ENCODE measurements at places on chromosomes 12 and 14. TPM values are rescaled to one million over a fixed set of nuclear protein-coding genes. Genes with fewer than 3 reads are reported as not detected.
A peak's percentile ranks its signal among the peaks of the same experiment; 100 is the strongest.

Gene TOMM20L
- total RNA-seq: not detected

- no peak for DNase-seq
These were observed 907 bp upstream of the EFS start for GRCh38 chr14:23365732-23366425.

DNA sequence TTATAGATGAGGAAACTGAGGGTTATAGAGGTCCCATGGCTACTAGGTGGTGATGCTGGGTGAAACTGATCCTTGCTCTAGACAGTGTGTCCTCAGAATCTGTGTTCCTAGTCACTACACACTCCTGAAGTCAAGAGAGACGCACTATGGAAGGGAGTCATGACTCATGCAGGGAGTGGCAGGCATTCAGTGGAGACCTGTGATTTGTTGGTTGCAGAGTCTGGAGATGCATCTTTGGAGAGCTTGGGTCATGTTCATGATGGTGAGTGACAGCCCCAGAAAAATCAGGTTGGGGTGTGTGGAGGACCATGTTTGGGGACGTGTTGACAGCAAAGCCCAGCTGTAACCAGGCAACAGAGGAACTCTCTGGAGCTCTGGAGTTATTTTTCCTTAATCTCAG, 38.0 kb upstream of the FBXO21 start:
- no peak for DNase-seq

Gene FGD6
- 15.4 TPM for total RNA-seq

- no peak for DNase-seq
These were observed 146.6 kb downstream of the NRXN3 start for GRCh38 chr14:78316786-78317185.

DNA sequence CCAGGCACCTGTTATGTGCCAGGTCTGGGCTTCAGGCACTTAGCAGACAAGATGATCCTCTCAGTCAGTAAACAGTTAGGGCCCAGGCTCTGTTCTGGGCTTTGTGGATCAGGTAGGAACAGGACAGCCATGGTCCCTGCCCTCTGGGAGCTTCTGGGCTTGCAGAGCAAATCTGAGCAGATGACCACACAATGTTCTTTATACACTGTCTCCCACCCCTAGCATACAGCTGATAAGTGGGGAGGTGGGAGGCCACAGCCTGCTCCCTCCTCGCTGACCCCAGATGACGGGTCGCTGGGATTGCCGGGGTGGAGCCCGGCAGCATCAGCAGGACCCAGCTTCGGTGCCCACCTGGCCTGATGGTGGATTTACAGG, 53.1 kb upstream of the RIN3 start:
- no peak for DNase-seq

DNA sequence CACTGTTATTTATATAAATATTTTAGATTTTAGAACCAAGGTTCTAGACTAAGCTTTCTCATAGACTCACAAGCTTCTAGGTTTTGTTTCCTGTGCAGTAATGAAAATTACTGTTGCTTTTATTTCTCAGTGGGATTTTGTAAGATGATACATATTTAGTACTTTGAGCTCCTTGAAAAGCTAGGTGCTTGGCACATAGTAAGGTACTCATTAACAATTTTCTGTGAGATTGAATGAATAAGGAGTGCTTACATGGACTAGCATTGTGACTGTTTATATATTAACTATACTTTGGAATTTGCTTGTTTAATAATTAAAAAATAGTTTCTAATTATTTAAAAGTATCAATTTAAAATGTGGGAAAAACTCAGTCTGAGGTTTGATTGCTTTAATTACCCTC, 85.7 kb downstream of the MIA2 start:
- DNase-seq: no peak

GRCh38 chr12:3186546-3187215, 109.5 kb downstream of the TSPAN9 start:
- DNase-seq: no peak

- no peak for DNase-seq
These were observed 276.3 kb downstream of the DUSP6 start for GRCh38 chr12:89075880-89076540.

DNA sequence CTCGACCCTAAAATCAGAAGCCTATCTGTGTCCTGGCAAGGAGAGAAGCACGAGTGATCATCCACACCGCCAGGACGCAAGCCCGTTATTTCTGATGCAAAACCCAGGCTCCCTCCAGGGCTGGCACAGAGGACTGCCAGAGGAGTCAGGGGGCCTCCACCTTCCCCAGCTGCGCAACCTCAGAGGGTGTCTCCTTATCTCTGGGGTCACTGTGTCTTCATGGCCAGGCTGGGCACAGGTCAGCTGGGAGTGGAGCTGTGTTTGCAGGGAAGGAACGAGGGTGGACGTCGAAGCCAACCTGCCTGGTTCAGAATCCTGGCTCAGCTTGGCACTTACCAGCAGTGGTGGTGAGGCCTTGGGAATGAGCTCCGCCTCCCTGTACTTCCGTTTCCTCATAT, 12.0 kb upstream of the SERPINA3 start:
- no peak for DNase-seq

DNA sequence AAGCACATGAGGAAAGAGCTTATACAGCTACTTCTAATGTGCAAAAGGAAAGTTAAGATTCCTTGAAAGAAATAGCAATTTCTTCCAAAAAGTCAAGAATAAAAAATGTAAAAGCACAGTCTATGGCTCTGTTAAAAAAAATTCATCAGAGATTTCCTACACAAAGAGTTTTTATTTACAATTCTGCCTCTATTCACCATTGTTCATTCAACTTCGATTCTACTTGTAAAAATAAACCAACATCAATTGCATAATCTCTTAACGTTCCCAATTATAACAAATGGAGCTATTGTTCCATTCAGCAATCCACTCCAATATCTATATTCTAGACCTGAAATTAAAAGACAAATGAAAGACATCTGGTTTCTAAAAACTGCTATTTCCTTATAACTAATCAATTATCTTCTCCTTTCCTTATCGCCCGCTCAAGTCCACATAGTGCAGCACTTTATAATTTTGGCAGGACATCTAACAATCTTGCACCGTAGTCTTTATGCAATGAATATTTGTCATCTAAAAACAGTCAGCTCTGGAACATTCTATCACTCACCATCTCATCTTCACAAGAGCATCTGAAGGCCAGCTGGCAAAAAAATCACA, 6.2 kb downstream of the EIF2S3B start:
- DNase-seq: no peak

DNA sequence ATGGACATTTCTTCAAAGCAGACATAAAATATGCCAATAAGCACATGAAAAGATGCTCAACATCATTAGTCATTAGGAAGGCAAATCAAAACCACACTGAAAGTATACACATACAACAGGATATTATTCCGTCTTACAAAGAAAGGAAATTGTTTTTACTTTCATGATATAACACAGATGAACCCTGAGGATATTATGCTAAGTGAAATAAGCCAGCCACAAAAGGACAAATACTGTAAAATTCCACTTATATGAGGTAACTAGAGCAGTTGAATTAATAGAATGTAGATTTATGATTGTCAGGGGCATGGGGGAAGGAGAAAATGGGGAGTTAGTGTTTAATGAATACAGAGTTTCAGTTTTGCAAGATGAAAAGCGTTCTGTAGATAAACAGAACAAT, 4.2 kb downstream of the ACYP1 start:
- DNase-seq: no peak

Gene DCN
- total RNA-seq: 387 TPM

DNA sequence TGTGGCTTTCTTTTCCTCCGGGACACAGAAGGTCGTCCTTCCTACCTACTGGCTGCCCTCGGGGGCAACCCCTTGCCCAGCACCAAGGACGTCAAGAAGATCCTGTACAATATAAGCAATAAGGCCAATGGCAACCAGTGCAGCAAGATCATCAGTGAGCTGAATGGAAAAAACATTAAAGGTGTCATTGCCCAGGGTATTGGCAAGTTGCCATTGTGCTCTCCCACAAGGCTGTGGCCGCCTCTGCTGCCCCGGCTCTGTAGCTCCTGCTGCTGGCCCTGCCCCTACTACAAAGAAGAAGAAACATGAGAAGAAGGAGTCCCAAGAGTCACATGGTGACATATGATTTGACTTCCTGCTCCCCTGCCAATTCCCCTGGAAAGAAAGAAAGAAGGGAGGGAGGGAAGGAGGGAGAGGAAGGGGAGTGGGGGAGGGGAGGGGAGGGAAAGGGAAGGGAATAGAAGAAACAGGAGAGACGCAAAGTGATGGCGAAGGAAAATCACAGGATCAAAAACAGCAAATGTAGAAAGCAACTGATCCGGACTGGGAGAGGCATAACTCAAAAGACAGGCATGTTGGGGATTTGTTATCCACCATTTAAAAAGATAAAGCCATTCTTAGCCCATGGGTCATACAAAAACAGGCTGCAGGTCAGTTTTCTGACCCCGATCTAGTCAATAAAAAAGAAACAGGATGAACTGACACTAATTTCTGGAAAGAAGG, 61.3 kb upstream of the RESF1 start:
- DNase-seq: peak; percentile 44

DNA sequence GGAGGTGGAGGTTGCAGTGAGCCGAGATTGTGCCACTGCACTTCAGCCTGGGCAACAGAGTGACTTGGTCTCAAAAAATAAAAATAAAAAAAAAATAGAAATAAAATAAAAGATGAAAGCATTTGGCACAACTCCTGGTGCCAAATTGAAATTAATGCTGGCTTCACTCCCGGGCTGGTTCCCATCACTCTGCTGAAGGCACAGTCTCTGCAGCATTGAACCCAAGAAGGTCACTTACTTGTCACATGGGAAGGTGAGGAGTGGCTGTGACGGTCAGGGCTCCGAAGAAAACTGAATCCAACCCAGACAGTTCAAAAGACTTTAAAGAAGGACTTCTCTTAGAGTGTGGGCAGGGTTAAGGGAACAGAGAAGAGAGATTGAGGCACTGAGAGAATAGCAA, 10.5 kb upstream of the CCDC63 start:
- no peak for DNase-seq

DNA sequence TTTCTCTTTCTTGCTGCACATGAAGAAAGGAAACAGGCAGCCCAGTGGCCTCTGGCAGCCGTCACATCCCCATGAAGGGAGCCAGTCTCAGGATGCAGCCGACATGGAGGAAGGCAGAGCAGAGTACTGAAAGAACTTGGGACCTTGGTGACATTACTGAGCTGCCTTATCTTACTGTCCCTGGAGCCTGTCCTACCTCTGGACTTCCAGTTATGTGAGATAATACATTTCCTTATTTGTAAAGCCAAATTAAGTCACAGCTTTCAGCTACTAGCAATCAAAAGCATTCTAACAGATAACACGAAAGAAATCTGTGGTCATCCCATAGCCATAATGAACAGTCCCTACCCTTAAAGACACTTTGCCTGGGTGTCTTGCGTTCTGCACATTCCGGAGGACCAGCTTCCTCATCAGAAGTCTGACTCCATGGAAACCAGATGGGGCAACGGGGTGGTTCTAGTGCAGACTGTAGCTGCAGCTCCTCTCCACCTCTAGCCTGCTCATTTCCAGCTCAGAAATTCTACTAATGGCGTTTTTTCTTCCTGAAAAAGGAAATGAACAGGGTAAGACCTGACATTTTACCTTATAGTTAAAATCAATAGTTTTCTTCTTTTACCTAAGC, 7.8 kb upstream of the EGLN3 start:
- DNase-seq: no peak

GRCh38 chr12:52280319-52280795, 5.9 kb downstream of the KRT86 start:
- peak; percentile 90 for DNase-seq

DNA sequence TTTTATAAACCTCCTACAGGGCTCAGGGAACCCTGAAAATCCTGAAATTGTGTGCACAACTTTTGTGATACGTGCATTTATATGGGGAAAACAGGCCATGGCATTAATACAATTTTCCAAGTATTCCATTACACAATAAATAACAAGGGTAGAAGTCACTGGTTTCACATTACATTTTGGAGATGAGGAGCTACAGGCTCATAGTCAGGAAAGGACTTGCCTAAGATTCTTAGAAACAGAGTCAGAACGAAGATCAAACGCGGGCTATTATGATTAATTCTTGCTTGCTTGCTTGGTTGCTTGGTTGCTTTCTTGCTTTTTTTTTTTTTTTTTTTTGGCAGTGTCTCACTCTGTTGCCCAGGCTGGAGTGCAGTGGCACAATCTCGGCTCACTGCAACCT, 16.7 kb downstream of the NOS1 start:
- no peak for DNase-seq

Gene OR6C65
- total RNA-seq: not detected

Gene INHBC
- total RNA-seq: not detected

DNA sequence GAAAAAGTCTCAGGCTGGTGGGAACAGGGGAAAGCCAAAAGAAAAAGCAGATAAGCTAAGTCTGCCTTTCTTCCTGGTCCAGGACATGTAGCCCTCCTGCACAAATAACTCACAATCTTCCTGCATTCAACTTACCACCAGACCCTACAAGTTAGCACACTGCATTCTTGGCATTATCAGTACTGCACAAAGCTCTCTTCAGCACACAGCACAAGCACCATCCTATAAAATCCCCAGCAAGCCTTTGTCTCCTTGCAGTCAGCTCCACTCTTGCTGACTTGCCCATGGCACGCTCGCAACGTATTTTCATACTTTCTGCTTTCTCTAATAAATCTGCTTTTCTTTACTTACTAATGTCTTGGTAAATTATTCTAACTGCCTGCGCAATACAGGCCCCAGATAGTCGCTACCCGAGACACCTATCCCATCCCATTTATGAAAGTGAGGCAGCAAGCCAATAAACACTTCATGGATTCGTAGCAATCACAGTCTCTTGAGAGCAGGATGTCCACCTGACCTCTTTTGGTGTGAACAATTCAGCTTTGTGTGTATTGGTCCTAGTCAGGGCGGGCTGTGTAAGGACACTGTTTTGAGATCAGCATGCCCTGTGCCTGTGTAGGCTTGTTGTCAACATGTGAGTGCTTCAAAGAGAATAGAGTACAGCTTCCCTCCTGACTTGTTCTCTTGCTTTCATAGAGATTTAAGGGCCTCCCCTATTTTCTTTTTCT, 49.0 kb downstream of the TMEM117 start:
- DNase-seq: no peak

GRCh38 chr14:103542605-103543088, 13.7 kb downstream of the TRMT61A start:
- no peak for DNase-seq

Gene CPM
- 61.5 TPM for total RNA-seq
